ENCODE measurements at places on chromosomes 4 and X. TPM values are rescaled to one million over a fixed set of nuclear protein-coding genes. Genes with fewer than 3 reads are reported as not detected.

CLTRN gene
- total RNA-seq = 0.29 TPM

HEPH gene
- 64.5 TPM for total RNA-seq

CDKL5 gene
- total RNA-seq = 4.0 TPM

TCEAL6 gene
- total RNA-seq = not detected

SPP1 gene
- 16.2 TPM for total RNA-seq

KLHL4 gene
- 1.2 TPM for total RNA-seq

EREG gene
- total RNA-seq = 1.1 TPM

SAP30 gene
- 25.3 TPM for total RNA-seq

LIMCH1 gene
- 9.0 TPM for total RNA-seq

SORCS2 gene
- total RNA-seq = 11.5 TPM

ARR3 gene
- not detected for total RNA-seq

SPIN2B gene
- 10.1 TPM for total RNA-seq

MAGEC2 gene
- total RNA-seq = not detected

CENPVL2 gene
- total RNA-seq = not detected

NAT8L gene
- total RNA-seq = under 0.01 TPM

OTC gene
- total RNA-seq = not detected

HELT gene
- total RNA-seq = not detected

KCNIP4 gene
- total RNA-seq = not detected

SULT1B1 gene
- not detected for total RNA-seq

YY2 gene
- 1.4 TPM for total RNA-seq

OTUD6A gene
- total RNA-seq = not detected

NSG1 gene
- total RNA-seq = not detected

UGT2A1 gene
- not detected for total RNA-seq

PLXNA3 gene
- 15.9 TPM for total RNA-seq

MAGED4B gene
- total RNA-seq = 24.6 TPM

RNF128 gene
- total RNA-seq = 0.72 TPM

LINC00632 gene
- total RNA-seq = 9.4 TPM

MSANTD1 gene
- total RNA-seq = 0.59 TPM
